ENCODE measurements at places on chromosomes 4 and X.

DNA sequence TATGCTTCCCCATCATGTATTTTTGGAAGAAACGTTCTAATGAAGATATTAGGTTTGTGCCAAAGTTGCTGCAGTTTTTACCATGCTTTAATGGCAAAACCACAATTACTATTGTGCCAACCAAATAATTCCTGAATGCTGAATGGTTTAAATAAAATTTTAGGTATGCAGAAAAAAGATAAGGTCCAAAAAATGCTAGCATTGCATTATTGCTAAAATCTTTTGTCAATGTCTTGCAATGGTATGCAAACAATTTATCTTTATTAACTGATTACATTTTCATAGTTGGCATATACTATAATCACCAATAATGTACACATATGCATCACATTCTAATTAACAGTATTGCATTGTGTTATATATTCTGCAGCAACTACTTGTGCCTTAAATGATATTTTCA lies 1657.4 kb upstream of the IGFBP7 start:
- no peak for DNase-seq

DNA sequence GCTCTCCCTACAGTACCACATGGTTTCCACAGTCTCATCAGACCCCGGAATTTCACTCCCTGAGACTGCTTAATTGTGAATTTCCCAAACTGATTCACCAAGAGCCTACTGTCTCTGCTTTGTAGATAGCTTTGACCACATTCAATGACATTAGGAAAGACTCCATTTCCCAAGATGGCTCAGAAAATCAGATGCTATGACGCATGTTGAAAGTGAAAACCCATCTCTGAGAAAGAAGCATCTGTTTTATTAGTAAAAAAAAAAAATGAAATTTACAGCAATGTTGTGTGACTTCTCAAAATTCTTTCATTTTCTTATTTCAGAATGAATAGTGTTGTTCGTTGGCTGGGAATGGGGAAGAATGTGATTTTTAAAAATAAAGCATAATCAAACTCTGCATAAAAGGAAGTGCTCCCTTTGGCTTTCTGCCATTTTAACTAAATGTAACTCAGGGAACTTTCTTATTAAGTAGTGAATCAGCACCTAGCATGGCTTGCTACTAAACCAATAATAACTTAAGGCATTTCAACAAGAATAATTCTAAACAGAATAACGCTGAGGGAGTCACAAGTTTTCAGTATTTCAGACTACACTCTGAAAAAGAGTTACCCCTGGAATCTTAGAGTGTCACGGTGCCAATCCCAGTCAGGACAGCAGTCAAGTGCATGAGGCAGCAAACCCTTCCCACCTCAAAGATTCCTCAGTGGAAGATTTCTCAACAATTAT lies 97.4 kb upstream of the MYOZ2 start:
- DNase-seq, result no peak

DNA sequence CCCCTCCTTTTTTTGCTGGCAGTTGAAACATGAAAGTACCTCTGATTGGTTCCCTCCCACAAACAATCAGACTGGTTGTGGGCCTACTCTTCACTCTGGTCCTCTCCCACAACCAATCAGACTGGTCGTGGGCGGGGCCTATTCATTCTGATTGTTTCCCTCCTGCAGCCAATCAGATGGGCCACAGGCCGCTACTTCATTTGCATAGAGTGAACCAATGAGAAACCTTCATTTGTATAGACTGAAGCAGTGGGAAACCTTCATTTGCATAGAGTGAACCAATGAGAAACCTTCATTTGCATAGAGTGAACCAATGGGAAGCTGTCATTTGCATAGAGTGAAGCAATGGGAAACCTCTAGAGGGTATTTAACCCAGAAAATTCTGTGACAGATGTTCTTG lies 55.2 kb downstream of the TRMT44 start:
- DNase-seq, result no peak

GRCh38 chr4:126071346-126072333 lies 756.9 kb downstream of the FAT4 start:
- DNase-seq, result no peak

DNA sequence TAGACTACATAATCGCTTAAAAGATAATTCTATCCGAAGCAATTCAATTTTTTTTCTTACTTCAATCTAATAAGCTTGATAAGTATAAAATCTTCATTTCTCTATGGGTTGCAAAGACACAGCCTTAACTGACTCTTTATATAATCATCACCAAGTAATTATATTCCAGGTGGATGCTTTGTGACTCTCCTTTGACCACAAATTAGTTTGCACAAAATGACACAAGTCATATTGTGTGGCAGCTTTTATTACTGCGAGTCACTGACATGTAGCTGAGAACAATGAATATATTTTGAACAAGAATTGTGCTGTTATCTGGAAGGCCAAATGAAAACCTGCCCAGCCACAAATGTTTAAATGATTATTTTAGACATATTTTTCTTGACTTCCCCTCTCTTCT lies 1727.8 kb downstream of the ARAP2 start:
- DNase-seq, result no peak

DNA sequence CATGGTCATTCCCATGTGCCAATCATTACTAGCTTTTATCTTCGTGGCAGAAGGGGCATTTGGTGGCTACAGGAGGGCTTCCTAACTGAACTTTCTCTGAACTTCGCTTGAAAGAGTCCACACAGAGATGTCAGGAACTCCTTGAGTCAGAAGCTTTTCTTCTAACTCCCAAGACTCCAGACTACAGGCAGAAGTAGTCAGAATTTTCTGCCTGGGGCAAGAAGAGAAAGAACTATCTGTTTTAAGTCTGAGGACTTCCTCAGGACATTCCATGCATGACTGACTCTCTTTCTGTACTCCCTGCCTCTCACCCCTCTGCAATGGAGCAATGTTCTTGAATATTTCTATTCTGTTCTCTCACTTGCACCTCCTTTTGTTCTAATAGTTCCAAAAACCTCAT lies 170.5 kb upstream of the TBC1D9 start:
- DNase-seq, result no peak

DNA sequence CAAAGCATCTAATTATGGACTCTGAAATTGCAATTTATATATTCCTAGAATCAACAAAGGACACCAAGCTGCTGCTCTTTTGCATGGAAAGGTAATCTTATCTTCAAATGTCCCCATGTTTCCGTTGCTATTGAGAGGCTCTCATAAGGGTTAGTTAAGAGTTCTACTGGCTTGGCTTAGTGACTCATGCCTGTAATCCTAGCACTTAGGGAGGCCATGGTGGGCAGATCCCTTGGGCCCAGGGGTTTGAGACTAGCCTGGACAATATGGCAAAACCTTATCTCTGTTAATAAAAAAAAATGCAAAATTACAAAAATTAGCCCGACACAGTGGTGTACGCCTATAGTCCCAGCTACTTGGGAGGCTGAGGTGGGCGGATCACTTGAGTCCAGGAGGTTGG lies 93.4 kb upstream of the RAPGEF2 start:
- DNase-seq, result no peak

GRCh38 chr4:152202415-152202814 lies 333.5 kb downstream of the FBXW7 start:
- no peak for DNase-seq

DNA sequence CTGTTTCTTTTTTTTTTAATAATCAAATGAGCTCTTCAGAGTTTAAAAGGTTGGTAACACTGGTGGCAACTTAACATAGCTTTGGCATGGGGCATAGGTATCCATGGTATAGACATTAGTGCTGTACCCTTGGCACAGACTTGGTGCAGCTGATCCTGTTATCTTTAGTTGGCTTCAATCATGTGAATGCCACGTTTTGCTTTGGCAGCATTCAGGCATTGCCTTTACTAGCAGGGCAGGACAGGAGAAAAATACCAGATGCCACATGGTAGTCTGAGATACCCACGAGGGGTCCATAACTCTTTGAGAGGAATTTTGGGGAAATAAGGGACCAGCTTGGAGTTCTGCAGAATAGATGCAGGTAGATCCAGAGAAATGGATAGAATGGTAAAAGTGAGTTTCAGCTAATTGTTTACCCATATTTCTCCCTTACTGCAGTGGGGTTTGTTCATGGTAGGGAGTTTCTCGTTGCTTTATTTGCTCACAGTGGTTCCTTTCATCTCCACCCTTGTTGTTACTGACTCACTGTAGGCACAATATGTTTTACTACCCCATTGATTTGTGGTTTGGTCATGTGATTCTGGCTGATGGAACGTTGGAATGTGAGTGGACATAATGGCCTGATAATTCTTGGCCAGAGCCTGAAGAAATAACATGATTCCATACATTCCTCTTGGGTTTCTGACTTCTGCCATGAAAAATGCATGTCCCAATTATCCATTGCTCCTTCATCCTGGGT lies 342.7 kb downstream of the GLUD2 start:
- no peak for DNase-seq

DNA sequence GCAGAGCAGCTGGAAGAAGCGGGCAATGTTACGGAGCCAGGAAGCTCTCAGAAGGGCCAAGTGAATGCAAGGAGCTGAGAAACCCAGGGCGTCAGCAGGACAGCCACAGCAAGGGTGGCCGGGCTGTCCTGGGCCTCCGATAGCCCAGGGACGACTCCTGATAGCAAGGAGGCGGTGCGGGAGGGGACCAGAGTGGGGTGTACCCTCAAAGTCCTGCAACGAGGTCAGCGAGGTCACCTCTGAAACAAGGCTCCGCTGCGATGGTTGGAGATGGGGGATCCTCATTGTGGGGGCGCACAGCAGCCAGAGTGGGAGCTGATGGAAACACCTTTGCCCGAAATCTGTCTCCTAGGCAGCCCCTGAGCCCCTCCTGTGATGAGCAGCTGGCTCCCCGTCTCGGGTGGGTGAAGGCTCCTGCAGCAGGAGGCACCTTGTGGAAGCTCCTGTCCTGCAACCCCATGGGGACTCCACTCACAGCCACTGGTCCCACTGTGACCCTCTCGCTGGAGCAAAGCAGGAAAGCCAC lies 4.3 kb upstream of the CCNQ start:
- DNase-seq, result no peak

DNA sequence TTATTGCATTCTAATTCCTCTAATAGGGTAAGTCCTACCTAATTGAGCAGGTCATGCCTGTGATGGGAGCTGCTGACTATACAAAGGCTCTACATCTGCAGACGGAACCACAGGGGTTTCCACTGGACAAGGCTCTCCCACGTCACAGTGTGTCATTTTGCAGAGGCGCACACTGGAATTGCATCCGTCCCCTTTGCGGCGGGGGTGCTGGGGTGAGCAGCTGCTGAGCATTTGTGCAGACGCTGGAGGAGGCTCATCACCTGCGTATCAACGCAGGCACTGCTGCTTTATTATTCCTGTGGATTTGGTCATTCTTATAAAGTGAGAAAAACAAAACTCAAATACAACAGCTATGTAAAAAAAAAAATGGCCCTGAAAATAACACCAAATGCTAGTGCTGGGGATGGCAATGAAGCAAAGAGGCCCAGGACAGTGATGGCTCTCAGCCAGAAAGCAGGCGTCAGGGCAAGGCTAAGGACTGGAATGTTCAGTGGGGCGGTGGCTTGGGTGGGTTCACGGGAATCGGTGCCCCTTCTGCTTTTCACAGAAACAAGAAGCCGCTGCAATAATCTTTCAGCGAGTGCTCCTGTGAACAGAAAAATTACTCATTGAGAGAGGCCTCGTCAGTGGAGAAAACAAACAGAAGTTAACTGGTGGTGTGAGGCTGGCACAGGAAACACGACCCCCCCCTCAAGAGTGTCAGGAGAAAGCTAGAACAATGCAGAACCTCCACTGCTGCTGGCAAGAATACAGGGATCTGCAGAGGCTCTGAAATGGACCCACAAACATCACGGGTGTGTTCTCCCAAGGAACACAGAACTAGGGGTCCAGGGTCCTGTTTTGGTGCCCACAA lies 67.8 kb downstream of the GATB start:
- DNase-seq, result no peak

DNA sequence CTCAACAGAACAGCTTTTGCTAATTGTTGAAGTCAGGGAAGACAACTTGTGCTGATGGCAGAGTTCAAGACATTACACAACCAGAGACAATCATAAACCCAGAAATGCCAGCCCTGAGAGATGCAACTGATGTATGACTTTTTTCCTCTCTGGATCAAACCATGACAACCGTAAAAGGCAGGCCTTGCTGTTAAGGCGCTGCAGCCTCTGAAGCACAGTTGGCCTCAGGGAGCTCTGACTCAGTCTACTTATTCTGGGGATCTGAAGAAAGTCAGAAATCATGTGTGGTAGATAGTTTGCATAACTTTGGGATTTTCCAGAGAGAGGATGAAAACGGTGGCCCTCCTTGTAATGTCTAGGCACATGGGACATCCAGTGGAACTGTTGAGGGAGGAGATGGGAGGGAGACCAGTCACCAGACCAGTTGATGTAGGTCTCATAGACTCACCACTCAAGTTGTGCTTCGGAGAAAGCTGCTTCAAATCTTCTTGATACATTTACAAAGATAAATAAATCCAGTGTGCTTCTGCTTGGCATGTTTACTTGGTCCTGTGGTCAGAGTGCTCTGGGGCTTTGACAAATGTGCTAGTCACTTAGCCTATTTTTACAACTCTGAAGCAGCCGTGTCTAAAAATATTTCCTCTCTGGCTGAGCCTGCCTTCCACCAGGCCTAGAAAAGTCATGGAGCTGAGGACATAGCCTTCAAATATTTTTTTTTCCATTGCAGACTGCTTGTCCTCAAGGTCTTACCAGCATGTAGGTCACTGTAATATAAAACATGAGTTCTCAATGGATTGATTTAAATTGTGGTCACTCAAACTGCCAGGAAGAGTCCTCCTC lies 7.5 kb downstream of the HADH start:
- DNase-seq, result no peak

DNA sequence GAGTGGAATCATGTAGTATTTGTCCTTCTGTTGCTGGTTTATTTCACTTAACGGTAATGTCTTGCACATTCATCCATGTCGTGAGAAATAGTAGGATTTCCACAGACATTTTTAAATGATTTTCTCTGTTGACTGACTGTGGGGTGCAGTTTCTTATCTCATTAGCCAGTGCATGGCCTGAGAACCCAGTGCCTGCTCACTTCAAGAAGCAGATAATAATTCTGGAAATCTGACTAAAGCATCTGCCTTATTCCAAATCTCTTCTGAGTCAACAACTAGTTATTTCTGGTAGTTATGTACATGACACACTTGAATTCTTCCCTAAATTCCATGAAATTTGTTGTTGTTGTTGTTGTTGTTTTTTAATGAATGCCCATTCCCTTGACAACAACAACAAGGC lies 77.6 kb downstream of the NPFFR2 start:
- DNase-seq, result no peak

- no peak for DNase-seq
Observed at GRCh38 chr4:4386736-4387392, at the start of gene NSG1. Gene NSG1 (plus strand): TSS chr4:4387102. CDS start chr4:4387630, 528 bp downstream.

- DNase-seq, result no peak
Observed at GRCh38 chr4:74583089-74583700, 138.3 kb downstream of the AREG start.

All from tibial nerve (tissue), 4 donors.